ENCODE measurements at places on chromosomes 2 and 18.

- DNase-seq, result no peak
Observed at GRCh38 chr18:79449551-79450288, 54.0 kb downstream of the NFATC1 start.

- no peak for DNase-seq
Observed at GRCh38 chr2:20645301-20645701, 5.6 kb downstream of the HS1BP3 start.

- peak; percentile 16 for DNase-seq
Observed at GRCh38 chr2:9462886-9463697, 11.3 kb upstream of the IAH1 start.

GRCh38 chr2:175414191-175414881, 232.8 kb upstream of the ATP5MC3 start:
- DNase-seq, result no peak

DNA sequence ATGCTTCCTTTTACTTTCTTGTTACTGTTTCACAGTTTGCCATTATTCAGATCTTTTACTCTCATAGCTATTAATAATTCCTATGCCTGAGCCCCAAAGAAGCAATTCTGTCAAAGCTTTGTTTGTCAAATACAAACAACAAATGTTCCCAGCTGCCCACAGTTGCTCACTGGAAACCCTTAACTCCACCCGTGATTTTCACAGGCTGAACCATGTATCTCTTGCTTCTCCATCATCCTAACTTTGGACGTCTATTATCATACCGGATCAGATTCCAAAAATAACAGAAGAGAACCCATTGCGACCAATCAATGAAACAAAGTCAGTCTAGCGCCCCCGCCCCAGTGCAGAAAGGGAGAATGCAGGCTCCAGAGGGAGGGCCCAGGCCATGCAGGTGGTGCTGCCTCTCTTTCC, 24.2 kb downstream of the COLEC12 start:
- DNase-seq, result no peak

DNA sequence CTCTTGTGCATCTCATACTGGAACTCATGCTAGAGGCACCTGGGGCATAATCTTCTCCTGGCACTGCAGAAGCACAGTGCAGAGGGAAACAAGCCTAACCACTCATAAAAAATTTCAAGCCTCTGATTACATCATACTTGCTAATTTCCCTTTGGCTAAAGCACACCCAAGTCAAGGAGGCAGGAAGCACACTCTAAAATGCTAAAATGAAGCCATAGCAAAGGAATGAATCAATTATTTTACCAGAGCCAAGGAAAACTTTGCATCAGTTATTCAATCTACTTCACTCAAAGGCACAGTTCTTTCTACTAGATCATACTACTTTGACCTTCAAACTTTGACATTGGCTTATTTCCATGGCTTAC, 79.6 kb upstream of the SPOPL start:
- DNase-seq, result no peak

DNA sequence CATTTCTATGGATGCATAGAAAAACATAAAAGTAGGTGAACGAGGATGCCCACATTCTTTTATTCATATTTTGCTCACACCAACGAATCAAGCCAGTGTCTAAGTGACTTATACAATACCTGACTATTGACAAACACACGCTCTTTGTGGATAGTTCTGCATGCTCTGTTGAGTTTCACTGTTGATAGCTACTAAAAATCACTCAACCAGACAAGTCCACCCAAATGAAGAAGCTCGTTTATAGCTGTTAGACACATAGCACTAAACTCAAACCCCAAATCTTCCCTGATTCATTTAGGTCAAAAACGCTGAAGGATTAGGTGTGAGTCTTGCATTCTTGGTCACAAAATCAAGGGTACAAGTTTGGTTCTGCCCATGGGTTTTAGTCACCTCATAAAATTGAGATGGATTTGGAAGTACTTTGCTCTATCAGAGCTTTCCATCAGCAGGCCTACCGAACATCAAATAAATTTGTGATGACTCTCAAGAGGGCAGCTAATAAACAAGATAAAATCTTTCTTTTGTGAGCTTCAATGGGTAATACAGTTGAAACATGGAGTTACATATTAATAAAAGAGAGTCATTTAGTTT, 92.7 kb upstream of the ETAA1 start:
- DNase-seq, result no peak

- peak; percentile 81 for DNase-seq
Observed at GRCh38 chr18:23872701-23873550, 141.6 kb upstream of the TTC39C start.

- no peak for DNase-seq
Observed at GRCh38 chr18:71485611-71486010, 1058.5 kb downstream of the CBLN2 start.

- no peak for DNase-seq
Observed at GRCh38 chr2:168029071-168029470, 218.3 kb downstream of the STK39 start.

GRCh38 chr18:70432804-70433400, 144.1 kb downstream of the SOCS6 start:
- no peak for DNase-seq

- DNase-seq, result no peak
Observed at GRCh38 chr18:70462078-70462439, 173.2 kb downstream of the SOCS6 start.

- no peak for DNase-seq
Observed at GRCh38 chr2:29143657-29144056, 28.4 kb downstream of the CLIP4 start.

DNA sequence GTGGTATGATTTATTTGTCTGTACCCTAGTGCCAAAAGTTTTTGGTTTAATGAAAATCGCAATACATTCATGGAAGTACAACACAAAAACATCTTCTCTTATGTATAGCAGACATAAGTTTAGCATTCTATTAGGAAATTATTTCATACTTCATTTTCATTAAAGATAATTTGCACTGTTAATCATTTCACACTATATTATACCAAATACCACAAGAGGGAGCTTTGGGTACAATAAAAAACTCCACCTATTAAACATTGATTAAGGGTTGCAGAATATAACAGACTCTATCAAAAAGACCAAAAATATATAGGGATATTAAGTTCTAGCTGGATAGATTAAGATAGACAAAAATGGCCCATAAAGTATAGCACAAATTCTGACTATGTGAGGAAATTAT, 79.0 kb downstream of the SLC66A3 start:
- peak; percentile 18 for DNase-seq

DNA sequence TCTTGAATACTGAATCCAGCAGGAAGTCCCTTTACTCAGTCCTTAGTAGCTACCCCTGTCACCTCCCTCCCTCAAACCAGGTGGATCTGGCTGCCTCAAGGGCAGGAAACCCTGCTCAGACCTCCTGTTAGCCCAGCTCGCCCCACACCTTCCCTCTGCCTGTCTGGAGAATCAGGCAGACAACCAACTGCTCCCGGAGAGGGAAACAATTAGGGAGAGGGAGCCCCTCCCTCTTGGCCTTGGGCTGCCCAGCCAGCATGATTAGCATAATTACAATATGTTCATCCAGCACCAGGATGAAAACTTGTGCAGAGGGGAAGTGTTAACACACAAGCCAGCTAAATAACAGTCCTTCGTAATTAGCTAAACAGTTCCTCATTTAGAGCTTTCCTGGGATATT, 185.5 kb downstream of the C1D start:
- DNase-seq, result peak; percentile 38

GRCh38 chr2:144211826-144212225, 308.1 kb downstream of the ZEB2 start:
- DNase-seq, result no peak

- no peak for DNase-seq
Observed at GRCh38 chr18:79939096-79939495, 12.4 kb downstream of the SLC66A2 start.

- no peak for DNase-seq
Observed at GRCh38 chr18:54086046-54086802, 138.2 kb downstream of the MBD2 start.

DNA sequence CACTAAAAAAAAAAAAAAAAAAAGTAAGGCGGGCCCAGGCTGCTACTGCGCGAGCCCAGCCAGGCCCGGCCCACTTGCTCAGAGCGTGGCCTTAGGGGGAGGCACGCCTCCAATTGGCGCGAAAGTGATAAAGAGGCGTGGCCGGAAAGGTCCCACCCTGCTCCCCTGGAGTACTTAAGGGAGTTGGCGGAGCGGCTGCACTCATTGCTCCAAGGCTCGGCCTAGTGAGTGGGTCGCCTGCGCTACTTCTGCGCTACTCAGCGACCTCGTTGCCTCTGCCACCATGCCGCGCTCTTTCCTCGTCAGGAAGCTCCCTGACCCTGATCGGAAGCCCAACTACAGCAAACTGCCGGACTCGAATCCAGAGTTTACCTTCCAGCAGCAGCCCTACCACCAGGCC, 36.9 kb downstream of the UNC80 start:
- DNase-seq, result no peak

DNA sequence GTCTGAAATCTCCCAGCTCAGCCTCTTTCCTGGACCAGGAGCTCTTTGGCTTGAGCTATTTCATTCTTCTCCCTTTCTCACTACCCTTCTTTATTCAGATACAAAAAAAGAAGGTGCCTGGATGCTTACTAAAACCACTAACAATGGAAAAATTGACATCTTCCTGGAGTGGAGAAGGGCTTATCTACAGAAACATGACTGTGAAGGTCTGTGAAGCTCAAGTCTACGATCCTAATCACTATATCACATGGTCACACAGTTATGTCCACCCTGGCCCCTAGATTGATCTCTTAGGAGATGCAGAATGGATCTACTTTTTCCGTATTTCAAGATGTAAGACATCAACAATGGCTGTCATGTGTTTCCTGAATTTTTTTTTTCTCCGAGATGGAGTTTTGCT, 5.7 kb upstream of the KRCC1 start:
- DNase-seq, result no peak

DNA sequence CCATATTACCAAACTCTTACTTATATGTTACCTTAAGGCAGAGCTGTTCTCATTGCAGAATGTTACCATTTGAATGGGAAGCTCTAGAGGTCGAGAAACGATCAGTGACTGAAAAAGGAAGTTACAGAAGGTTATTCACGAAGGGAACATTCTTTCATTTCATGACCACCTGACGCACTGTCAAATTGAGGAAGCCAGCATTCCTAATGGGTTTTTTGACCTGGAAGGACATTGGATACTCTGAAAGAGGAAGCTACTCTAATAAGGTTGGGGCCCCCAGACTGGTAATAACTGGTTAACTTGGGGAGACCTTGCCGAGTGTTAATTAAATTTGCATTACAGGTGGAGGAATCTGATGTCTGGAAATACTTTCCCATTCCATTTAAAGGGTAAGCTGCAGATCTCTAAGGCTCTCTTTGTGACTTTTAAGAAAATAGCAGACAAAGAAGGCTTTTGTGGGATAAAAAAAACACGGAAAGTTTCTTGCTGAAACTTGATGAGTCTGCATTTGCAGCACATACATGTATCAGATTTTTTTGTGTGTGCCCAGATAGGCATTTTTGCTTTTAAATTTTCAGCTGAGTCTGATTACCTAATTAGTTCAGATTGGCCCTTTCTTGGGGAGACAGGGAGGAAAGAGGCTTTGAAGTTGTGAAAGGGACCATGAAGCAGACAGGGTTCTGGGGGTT, 137.1 kb downstream of the LTBP1 start:
- DNase-seq, result no peak

DNA sequence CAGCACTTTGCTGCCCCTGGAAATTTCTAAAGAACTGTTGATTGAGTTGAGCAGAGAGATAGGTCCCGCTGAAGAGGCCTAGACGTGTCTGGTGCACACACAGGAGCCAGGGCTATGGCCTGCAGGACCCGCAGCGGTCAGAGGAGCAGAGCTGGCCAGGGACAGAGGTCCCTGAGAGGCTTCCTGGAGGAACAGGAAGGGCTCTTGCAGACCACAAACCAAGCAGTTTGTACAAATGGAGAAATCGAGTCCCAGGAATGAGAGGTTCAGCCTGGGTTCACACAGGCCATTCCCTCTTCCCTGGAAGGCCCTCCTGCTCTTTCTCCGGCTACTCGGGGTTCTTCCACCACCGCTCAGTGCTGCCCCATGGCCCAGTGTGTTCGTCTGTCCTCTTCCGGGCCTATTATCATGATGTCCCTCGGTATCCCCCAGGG, 1.2 kb upstream of the BIN1 start:
- no peak for DNase-seq

DNA sequence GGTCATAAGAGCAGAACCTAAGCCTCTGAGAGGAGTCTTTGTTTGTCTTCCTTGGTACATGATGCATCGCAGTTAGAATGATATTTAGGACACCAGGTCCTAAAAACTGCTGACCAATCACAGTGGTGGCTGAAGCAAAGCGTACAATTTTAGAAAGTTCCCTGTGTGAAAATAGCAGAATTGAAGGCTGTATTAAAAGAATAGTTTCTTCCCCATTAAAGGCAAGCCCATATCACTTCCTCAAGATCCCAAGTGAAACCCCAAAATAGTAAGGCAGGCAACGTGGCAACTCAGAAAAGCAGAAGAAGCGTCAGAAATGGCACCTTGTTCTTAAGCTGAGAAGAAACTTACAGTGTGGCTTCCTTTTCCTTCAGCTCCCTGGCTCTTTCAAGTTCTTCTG, 154.8 kb upstream of the PGAP1 start:
- no peak for DNase-seq

DNA sequence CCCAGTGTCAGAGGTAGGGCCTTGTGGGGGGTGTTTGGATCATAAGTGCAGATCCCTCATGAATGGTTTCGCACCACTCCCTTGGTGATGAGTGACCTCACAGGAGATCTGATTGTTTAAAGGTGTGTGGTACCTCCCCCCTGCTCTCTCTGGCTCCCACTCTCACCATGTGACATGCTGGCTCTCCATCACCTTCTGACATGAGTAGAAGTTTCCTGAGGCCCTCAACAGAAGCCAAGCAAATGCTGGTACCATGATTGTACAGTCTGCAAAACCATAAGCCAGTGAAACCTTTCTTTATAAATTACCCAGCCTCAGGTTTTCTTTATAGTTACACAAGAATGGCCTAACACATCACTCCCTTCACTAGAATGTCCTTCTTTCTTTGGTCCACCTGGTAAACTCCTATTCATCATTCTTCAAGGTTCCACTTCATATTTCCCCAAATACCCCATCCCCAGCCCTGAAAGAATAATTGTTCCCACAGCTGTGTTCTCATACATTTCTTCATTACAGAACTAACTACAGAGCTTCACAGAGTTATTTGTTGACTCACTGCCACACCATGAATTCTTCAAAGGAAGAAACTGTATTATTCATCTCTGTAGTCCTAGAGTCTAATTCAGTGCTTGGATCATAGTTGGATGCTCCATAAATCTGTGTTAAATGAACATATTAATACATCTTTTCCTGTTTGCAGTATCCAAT, 81.2 kb upstream of the STK17B start:
- DNase-seq, result no peak

- DNase-seq, result no peak
Observed at GRCh38 chr2:191574232-191574631, 103.7 kb upstream of the NABP1 start.

- DNase-seq, result no peak
Observed at GRCh38 chr18:42578792-42579191, 536.7 kb downstream of the RIT2 start.

DNA sequence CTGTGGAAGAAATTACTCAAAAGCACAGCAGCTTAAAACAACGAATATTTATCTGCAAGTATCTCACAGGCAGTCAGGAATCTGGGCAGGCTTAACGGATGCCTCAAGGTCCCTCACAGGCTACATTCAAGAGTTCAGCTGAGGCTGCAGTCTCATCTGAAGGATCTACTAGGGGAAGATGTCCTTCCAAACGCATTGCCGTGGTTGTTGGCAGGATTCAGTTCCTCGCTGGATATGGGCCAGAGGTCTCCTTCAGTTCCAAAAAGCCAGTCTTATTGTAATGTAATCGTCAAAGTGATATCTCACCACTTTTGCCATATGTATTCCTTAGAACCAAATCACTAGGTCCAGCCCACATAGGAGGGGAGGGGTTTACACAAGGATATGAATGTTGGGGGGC, 98.2 kb upstream of the EPAS1 start:
- no peak for DNase-seq
